ENCODE measurements at places on chromosomes 6 and 20. TPM values are rescaled to one million over a fixed set of nuclear protein-coding genes. Genes with fewer than 3 reads are reported as not detected.

The PPIL4 gene
- polyA plus RNA-seq, result 66.2 TPM

The LHFPL5 gene
- not detected for polyA plus RNA-seq

The SLPI gene
- polyA plus RNA-seq, result 0.40 TPM

The UNC5CL gene
- 8.4 TPM for polyA plus RNA-seq

The CD93 gene
- polyA plus RNA-seq, result 37.9 TPM

The DAAM2 gene
- 26.2 TPM for polyA plus RNA-seq

The ZNF512B gene
- polyA plus RNA-seq, result 24.7 TPM

The ZSWIM1 gene
- 18.6 TPM for polyA plus RNA-seq

The FAM83C gene
- polyA plus RNA-seq, result not detected

The COQ3 gene
- 14.5 TPM for polyA plus RNA-seq

The TRIM38 gene
- polyA plus RNA-seq, result 14.1 TPM

The DYNLT2 gene
- 8.5 TPM for polyA plus RNA-seq

The MYLK2 gene
- polyA plus RNA-seq, result 0.76 TPM

The TPD52L1 gene
- 92.7 TPM for polyA plus RNA-seq

The MUC22 gene
- polyA plus RNA-seq, result not detected

The TRERF1 gene
- 17.2 TPM for polyA plus RNA-seq

The C2 gene
- 3.9 TPM for polyA plus RNA-seq

The NCOA6 gene
- 61.6 TPM for polyA plus RNA-seq

The SMIM8 gene
- 25.2 TPM for polyA plus RNA-seq

The COL19A1 gene
- polyA plus RNA-seq, result 4.0 TPM

The GRIK2 gene
- polyA plus RNA-seq, result 16.5 TPM

The GSTA4 gene
- 116 TPM for polyA plus RNA-seq

The ZKSCAN3 gene
- polyA plus RNA-seq, result 13.1 TPM

The KIZ gene
- polyA plus RNA-seq, result 46.6 TPM

The MAP7 gene
- polyA plus RNA-seq, result 35.3 TPM

The C6orf132 gene
- 4.4 TPM for polyA plus RNA-seq

The SLC17A9 gene
- polyA plus RNA-seq, result 1.7 TPM

The KIAA1755 gene
- polyA plus RNA-seq, result 2.1 TPM

The PCK1 gene
- polyA plus RNA-seq, result 17.2 TPM

The TXLNB gene
- 2.7 TPM for polyA plus RNA-seq

The SRMS gene
- polyA plus RNA-seq, result not detected

The RIN2 gene
- polyA plus RNA-seq, result 38.1 TPM

The TMEM170B gene
- 10.7 TPM for polyA plus RNA-seq

The STX11 gene
- 0.27 TPM for polyA plus RNA-seq

The ABCF1 gene
- polyA plus RNA-seq, result 76.0 TPM

The ADTRP gene
- polyA plus RNA-seq, result 1.2 TPM

The NUP43 gene
- polyA plus RNA-seq, result 67.9 TPM

The C6orf120 gene
- 42.1 TPM for polyA plus RNA-seq

The PNLDC1 gene
- 0.07 TPM for polyA plus RNA-seq

The EPB41L1 gene
- 63.3 TPM for polyA plus RNA-seq

The HLA-DOB gene
- polyA plus RNA-seq, result 0.32 TPM

The OXT gene
- polyA plus RNA-seq, result 0.60 TPM

The PPP1R3G gene
- 1.8 TPM for polyA plus RNA-seq

Data from left kidney (tissue), 8 donors.